LoVo (cell line): ENCODE measurements at places on chromosomes 6 and 20.

GRCh38 chr6:160273196-160273595 lies 14.6 kb upstream of the SLC22A2 start:
- DNase-seq: no peak

DNA sequence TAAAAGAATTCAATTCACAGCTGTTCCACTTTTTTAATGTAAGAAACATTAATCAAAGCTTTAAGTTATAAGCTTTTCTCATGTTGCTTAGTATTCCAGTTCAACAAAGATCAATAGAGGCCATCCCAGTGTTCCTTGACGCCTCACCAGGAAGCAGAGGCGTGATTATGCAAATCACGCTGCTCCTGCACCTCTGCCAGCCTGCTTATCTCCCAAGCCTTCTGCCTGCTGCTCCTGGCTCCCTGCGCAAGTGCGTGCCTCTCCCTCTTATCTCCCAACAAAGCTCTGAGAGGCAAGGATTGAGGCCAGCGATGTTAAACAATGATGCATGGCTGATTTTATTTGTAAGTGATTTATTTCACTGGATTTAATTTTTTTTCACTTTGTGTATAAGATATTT lies 42.8 kb downstream of the INSM1 start:
- DNase-seq: no peak

- no peak for DNase-seq
Observed at GRCh38 chr6:31446481-31446880, 43.1 kb downstream of the MICA start.

- no peak for DNase-seq
Observed at GRCh38 chr6:34157851-34158250, 12.0 kb upstream of the GRM4 start.

- DNase-seq: no peak
Observed at GRCh38 chr20:57647006-57647932, 27.0 kb upstream of the ZBP1 start.

DNA sequence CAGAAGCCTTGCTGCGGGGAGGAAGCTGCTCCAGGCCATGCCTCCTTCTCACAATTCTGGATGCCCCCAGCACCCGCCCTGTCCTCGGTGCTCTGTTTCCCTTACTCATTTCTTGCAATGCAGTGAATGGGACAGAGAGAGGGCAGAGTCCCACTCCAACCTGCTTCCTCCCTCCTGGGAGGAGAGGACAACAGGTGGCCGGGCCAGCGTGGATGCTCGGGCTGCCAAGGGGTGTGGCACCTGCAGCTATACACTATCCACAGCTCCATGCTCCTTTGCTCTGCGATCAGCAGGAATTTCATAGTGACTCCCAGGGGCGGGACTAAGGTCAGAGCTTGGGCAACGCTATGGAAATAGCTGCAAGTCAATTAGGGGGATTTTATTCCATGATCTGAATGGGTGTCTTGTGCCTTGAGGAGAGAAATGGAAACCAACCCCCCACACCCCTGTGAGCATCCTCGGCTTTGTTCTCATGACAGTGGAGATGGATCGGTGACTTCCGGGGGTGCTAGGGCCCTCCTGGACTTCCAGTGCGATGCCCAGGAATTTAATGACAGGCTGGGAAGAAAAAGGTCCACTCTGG lies 192.5 kb downstream of the MYLK4 start:
- no peak for DNase-seq
